Dorsolateral prefrontal cortex (tissue), 122 donors: ENCODE measurements at places on chromosomes 7 and 10. TPM values are rescaled to one million over a fixed set of nuclear protein-coding genes. Genes with fewer than 3 reads are reported as not detected.

TMEM236 gene
- 0.10 TPM for total RNA-seq

PTPRZ1 gene
- total RNA-seq, result 120 TPM

SHH gene
- 3.2 TPM for total RNA-seq

DNA sequence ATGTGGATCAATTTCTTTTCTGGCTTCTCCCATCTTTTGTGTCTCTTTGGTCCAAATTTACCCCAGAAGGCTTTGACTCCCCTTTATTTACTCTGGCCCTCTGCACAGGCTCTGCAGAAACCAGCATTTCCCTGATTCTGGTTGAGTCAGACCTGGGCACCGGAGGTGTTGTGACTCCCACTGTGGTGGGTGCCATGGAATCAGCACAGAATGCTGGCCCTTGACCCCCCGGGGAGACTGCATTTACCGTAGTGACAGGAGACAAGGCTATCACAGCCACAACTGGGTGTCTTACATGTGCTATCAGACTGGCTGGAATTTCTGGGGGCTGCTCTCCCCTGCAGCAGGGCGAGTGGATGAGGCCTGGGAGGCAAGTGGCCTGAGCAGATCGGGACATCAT lies 37.6 kb downstream of the PLXDC2 start:
- no peak for DNase-seq

- DNase-seq, result peak; percentile 94
Measured at GRCh38 chr10:44963772-44964633, 4.4 kb downstream of the RASSF4 start.

INMT gene
- total RNA-seq, result 1.2 TPM

DNA sequence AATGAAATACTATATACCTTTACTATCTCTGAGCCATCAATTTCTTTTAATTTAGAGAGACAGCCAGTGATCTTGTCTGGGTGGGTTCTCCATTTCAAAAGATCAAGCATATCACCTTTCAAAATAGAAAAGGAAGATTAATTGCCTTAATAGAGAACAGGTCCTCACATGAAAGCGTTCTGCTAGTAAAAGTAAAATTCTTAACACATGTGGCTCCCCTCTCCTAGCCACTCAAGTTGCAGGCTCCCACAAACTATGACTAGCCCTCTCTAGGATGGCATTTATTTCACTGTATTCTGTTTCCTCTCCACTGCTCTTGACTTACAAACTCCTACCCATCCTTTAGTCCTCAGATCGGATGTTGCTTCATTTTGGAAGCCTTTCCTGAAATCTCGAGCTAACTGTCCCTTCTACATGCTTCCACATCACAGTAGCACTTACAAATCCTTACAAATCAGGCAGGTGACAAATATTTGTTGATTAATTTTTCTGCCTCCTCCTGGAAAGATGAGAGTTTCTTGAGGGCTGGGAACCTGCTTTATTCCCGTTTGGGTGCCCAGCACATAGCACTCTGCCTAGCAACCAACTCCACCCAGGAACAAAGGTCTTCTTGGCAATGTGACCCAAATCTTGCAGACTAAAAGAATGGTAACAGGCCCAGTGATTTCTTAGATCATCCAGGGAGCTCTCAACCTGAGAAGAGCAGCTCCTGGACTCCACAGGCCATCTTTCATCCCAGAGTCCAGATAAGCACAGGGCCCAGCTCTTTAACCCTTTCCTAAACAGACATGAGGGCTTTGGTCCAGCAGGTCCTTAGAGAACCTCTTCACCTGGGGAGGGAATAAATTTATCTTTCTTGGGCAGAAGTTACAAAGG lies 310.4 kb upstream of the IMMP2L start:
- no peak for DNase-seq

- DNase-seq, result peak; percentile 76
Measured at GRCh38 chr10:21516242-21517131, 9.0 kb downstream of the SKIDA1 start.

DNA sequence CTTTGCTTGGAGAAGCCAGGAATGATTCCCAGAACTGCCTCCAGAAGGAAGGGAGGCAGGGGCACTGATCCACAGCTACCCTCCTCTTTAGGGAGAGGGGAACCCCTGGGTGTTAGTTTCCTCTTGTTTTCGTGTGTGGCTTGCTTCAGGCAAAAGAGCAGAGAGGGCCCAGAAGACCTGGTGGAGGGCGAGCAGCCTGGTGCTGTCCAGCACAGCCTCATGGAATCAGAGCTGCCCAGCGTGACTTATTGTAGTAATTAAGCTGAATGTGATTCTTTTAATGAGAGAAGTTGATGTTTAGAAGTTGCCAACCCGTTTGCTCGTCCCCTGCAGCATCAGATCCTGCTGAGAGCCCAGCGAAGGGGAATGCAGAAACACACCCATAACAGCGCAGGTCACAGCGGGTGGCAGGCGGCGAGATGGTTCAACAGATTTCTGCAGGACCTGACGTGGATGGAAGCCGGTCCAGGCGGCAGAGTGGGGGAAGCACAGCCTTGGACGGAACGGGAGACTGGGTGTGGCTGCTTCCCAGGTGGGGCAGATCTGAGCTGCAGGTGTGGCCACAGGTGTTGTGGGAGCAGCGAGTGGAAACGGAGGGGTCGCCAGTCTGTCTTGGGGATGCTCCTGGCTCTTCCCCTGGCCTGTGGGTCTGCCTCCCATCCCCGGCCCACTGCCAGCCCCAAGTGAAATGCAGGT lies 53.7 kb upstream of the SHH start:
- DNase-seq, result no peak

WDR86 gene
- total RNA-seq, result 8.0 TPM

- no peak for DNase-seq
Measured at GRCh38 chr7:112622159-112622715, 141.4 kb downstream of the LSMEM1 start.

- DNase-seq, result peak; percentile 76
Measured at GRCh38 chr10:49761789-49762565, at the start of gene OGDHL. OGDHL (minus strand) TSS chr10:49762323; CDS start chr10:49758592, 3,731 bp downstream.

- no peak for DNase-seq
Measured at GRCh38 chr10:120172356-120172755, 279.8 kb downstream of the SEC23IP start.

DUS4L gene
- 8.7 TPM for total RNA-seq

GRCh38 chr10:93160140-93160539 lies 86.4 kb downstream of the CYP26A1 start:
- DNase-seq, result no peak

UCMA gene
- total RNA-seq, result not detected

GRCh38 chr10:13536674-13537366 lies 8.0 kb upstream of the BEND7 start:
- DNase-seq, result no peak

CNTNAP2 gene
- total RNA-seq, result 214 TPM

- DNase-seq, result no peak
Measured at GRCh38 chr7:49878089-49878488, 104.7 kb downstream of the VWC2 start.

PRR15 gene
- total RNA-seq, result not detected

SEMA4G gene
- total RNA-seq, result 13.5 TPM

- DNase-seq, result no peak
Measured at GRCh38 chr10:7048061-7048460, 362.8 kb downstream of the SFMBT2 start.

DNA sequence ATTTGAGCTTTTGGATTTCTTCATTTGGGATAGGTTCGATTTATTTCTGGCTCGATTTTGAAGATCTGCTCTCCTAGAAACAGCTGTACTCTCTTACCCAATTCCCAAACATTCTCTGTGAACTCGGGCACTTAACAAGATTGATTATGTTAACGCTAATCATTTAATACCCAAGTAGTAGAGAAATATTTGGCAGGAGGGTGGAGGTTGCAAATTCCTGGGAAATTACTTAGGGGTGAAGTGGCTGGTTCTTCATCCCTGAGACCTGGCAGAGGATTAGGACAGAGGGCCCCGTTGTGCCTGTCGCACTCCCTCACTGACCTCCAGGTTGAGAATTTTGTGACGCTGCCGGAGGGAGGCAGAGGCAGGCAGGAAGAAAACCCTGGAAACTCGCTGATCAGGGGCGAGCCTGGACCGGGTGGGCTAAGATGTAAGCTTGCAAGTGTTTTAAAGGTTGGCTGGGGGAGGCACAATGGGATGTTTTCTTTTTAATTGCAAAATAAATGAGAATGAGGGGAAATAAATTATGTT lies 182.6 kb downstream of the TCF7L2 start:
- no peak for DNase-seq

DNA sequence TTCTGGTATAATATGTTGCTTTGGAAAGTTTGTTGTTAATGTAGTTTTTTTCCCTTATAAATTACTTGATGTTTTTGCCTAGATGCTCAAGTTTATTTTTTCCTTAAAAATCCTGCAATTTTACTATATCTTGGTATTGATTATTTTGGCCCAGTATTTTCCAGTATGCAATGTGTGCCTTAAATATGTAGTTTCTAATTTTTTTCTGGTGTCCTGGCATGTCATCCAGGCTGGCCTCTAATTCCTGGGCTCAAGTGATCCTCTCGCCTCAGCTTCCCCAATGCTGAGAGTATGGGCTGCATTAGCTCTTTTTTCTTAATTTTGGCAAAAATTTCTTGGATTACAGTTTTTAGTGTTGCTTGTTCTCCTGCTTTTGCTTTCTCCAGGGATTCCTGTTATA lies 57.6 kb downstream of the BMPR1A start:
- no peak for DNase-seq

DNA sequence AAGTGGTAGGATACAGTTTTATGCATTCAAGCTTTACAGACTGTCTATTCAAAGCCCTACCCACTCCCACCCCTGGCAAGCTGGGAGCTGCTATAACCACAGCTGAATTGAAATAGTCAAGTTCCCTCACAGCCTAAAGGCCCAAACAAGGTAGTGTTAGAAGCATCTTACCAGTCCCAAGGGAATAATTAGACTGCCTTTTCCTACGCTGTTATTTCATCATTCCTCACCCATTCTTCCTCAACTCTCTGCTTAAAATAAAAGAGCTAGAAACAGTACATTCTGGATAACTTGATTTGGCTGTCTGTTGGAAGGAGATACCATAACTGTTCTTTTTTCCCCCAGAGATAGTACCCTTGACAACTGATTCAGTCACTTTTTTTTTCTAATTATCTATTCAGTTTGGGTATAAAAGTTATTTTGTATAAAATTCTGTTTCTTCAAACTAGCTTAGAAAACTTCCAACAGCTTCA lies 54.0 kb downstream of the RAPGEF5 start:
- no peak for DNase-seq

- no peak for DNase-seq
Measured at GRCh38 chr10:47230482-47230881, 69.5 kb upstream of the GDF10 start.

DNA sequence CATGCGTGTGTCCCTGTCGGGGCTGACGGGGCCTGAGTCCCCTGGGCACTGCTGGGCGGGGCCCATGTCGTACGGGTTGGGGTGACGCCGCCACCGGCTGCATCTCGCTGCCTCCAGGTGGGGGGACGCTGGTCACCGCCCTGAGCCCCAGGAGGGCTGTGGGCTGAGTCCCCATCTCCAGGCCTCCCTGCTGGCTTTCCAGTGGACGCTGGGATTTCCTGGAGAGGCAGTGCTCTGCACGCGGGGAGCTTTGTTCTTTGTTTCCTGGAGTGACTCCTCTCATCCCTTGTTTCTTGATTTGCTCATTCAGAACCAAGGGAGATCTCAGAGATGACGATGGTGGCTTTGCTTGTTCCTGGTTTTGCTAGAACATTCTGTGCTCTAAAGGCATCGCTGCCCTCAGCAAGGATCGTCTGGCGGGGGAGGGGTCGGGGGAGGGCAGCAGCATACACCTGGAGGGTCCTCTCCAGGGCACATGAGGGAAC lies 21.0 kb downstream of the PWWP2B start:
- no peak for DNase-seq

ELAPOR2 gene
- total RNA-seq, result 80.0 TPM

GRCh38 chr7:253581-254336 lies 36.2 kb upstream of the FOXL3 start:
- DNase-seq, result no peak

GRCh38 chr10:71965623-71966022 lies 1.4 kb downstream of the CHST3 start:
- DNase-seq, result no peak

GNA12 gene
- 64.2 TPM for total RNA-seq

CYP3A5 gene
- total RNA-seq, result 0.41 TPM

- no peak for DNase-seq
Measured at GRCh38 chr10:20870834-20871233, 26.3 kb downstream of the NEBL start.

- peak; percentile 15 for DNase-seq
Measured at GRCh38 chr7:90345595-90346335, 751 bp upstream of the GTPBP10 start.

GRCh38 chr10:113620511-113620910 lies 43.3 kb downstream of the NRAP start:
- no peak for DNase-seq

DNA sequence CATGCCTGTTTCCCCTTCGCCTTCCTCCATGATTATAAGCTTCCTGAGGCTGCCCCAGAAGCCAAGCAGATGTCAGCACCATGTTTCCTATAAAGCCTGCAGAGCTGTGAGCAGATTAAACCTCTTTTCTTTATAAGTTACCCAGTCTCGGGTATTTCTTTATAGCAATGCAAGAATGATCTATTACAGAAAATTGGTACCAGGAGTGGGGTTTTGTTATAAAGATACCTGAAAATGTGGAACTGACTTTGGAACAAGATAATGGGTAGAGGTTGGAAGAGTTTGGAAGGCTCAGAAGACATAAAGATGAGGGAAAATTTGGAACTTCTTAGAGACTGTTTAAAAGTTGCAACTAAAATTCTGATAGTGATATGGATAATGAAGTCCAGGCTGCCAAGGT lies 4.8 kb upstream of the RSU1 start:
- no peak for DNase-seq

GRCh38 chr10:73932620-73933112 lies 21.7 kb downstream of the PLAU start:
- no peak for DNase-seq

GRCh38 chr7:106720641-106721040 lies 59.7 kb upstream of the CCDC71L start:
- DNase-seq, result no peak

DNA sequence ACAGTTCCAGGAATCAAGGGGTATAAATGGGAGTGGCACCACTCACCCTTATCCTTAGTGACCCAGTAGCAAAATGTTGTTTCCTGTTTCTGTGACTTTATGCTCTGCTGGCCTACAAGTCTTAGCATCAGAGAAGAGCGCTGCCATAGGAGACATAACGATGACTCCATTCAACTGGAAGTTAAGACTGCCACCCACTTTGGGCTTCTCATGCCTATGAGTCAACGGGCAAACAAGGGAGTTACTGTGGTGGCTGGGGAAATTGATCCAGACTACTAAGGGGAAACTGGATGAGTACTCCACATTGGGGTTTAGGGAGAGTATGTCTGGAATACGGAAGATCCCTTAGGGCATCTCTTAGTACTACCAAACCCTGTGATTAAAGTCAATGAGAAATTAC lies 40.6 kb upstream of the PIK3CG start:
- DNase-seq, result no peak
